Activated CD8-positive, alpha-beta memory T cell treated with anti-CD3 and anti-CD28 coated beads for 48 hours (primary cell): ENCODE measurements at places on chromosomes 12 and 14.

- no peak for DNase-seq
These were observed 2.6 kb downstream of the IL31 start for GRCh38 chr12:122171399-122171798.

DNA sequence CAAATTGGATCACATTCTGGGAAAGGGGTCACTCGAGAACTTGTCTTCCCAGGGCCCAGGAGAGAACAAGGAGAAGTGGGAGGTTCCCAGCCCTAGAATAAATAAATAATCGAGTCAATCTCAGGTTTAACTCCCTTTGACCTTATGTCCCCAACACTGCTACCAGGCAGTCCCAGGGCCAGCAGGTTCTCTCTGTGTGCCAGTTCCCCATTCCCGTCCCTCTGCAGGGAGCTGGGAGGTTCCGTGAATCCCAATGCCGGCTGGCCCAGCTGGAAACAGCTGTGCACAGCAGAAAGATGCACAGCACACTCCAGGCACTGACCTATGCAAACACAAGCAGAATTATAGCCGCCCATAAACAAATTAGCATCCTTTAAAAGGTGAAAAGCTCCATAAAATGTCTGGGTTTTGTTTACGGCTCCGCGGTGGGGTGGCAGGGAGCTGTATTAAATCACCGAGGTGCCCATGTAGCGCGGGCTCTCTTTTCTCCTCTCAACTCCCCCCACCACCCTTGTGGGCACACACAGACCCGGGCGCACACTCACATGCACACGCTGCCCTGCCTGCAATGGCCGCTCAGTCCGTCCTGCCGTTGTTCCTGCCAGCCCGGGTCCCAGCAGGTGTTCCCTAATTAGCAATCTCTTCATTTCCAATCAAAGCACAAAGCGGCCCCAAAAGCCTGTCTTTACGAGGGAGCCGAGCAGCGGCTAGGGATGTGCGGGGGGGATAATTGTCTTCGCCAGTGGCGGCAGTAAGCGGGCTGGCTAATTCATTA lies 46.6 kb upstream of the ESRRB start:
- no peak for DNase-seq

- DNase-seq = no peak
These were observed 94.5 kb upstream of the PARP11 start for GRCh38 chr12:3967556-3968160.

DNA sequence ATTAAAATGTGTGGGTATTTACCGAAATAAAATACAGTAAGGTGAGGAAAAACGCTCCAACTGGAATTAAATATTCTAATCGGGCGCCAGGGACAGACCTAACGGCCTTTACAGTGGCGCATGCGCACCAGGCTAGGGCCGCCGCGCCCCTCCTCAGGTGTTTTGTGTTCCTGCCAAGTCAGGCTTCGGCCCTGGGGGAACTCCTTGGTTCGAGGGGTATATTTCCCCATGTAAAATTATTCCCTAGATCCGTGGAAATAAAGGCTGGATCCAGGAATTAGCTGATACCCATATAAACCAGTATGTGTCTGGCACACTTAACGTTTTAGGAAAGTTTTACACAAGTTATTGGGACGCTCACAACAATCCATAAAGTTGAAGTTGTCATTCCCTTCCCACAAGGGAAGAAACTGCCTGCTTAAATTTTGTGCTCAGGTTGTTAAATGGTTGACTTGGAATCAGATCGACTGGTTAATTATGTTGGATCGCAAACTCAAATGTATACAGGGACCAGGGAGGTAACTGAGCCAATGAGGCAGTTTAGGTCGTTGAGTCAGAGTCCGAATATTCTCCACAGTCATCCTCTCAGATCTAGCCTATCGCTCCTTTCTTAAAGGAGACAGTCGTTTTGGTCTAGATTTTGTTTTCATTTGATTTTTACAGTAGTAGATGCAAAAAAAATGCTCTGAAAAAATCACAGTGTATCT lies 621 bp upstream of the ANAPC7 start:
- DNase-seq = peak; percentile 50

GRCh38 chr12:57604454-57604991 lies at the start of gene DTX3:
Gene DTX3, plus strand, starts transcription at chr12:57604824. Its CDS starts 1,694 bp downstream, at chr12:57606518.
- no peak for DNase-seq

DNA sequence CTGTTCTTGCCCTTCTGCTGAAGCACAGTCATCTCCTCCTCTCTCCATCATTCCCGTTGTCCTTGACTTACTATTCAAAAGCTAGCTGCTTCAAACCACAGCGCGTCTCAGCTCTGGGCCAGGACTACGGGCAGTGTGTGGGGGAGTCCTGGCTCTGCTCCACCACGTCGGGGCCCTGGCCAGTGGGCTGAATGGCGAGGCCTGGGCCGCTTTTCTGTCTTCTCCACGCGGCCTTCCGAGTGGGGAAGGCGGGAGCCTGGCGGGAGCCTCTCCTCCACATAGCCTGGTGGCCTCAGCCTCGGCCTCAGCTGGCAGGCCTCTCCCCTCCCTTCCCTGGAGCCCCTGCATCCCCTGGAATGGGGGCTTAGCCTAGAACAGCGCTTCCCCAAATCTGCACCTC lies 16.5 kb downstream of the ANKRD9 start:
- no peak for DNase-seq

GRCh38 chr14:90201344-90201743 lies 55.0 kb upstream of the PSMC1 start:
- no peak for DNase-seq

GRCh38 chr14:32047791-32048190 lies 29.3 kb upstream of the ARHGAP5 start:
- no peak for DNase-seq

GRCh38 chr12:49878021-49878420 lies 25.7 kb downstream of the FAIM2 start:
- DNase-seq = no peak

DNA sequence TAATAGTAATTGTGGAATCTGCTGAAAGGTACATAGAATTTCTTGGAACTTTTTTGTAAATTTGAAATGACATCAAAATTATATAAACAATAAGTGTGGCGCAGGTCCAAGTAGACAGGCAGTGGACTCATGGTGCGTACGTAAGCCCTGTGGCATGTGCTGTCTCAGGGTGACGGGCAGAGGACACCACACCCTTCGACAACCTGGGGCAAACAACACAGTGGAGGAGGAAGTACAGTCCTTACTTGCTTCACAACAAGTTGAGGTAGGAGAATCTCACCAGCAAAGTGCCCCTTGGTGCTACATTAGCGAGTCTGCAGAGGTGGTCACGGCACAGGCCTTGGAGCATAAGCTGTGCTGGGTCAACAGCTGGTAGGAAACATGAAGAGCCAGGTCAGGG lies 180.9 kb downstream of the AEBP2 start:
- DNase-seq = no peak

DNA sequence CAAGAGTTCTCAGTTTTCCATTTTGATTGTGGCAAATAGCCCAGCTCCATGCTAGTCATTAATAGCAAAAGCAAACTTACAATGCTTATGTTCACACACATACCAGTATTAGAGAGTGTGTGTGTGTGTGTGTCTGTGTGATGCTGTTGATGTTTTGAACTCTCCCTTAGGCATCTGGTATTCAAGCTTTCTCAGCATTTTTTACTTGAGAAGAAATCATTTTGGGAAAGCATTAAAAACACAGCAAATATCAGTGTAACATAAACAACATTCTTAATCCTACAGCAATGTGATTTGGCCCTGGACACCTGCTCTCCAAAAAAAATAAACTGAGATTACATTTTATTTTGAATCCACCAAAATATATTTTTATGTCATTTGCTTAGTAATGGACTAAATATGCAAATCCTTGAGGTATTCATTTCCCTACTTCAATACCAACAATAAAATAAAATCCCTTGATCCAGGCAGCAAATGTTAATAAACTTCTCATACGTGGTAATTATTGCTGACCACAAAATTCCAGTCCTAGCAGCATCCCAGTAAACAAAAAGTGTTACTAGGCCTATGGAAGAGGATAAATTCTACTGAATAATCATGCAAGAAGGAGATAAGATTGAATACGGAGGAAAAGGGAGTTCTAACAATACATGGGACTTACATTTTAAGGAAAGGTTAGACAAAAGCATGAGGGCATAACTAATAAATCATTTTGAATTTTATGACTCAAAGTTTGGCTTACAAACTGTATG lies 249.5 kb upstream of the CLEC14A start:
- DNase-seq = no peak

DNA sequence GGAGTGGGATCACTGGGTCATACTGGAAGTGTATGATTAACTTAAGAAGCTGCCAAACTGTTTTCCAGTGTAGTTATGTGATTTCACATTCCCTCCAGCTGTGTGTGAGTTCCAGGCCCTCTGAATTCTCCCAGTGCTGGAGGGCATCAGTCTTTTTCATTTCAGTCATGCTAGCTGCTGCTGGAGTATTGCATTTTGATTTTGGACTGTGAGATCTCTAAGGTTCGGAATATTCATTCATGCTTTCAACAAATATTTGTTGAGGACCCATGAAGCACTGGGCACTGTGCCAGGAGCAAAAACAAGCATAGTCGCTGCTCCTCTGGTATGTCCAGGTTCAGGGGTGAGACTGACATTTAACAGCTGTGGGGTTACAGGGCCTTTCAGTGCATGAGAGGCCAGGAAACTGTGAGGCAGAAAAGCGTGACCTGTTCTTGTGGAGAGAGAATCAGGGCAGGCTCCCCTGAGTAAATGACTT lies 133.2 kb downstream of the SCARB1 start:
- no peak for DNase-seq

- no peak for DNase-seq
These were observed 6.5 kb upstream of the PLXNC1 start for GRCh38 chr12:94141892-94142291.

- DNase-seq = no peak
These were observed 4.7 kb upstream of the CCER1 start for GRCh38 chr12:90959538-90960139.

DNA sequence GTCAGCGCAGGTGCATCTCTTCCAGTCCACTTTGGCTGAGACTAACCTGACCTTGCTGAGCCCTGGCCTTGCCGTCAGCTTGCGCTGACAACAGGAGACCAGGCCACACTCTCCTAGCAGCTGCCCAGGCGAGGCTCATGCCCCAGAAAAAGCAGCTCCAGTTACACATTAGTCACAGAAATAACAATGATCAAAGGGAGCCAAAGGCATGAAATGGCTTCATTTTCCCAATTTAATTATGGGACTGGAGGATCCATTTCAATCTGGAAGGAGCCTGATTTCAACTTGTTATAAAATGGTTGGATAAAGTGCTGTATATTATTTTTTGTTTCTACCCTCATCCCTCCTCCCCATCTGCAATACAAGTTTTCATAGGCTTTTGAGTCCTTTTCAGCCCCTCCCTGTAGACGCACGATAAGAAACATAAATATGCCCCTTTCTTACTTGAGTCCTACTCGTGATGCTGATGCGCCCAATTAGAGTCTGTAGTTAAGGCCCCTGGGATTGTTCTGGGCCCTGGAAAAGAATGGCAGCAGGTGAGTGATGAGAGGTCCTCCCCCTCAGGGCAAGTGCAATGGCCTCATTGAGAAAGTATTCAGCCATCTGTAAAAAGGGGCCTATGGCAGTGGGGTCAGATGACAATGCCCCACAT lies 376.0 kb downstream of the C12orf75 start:
- no peak for DNase-seq

DNA sequence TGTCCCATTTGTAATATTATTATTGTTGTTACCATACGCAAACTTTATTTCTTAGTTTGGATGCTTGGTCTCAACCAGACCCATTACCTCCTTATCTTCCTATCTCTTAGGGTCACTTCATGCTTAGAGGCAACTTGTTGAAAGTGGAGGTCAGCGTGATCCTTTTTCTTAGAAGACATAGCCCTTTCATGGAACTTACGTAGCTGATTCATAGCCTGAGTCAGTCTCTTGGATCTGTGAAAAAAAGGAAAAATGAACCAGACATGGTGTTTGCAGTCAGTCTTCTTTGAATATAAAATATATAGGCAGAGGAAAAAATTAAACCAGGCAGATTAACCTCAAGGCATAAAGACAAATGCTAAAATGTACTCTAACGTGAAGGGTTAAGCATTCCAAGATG lies 613.7 kb downstream of the DIO2 start:
- no peak for DNase-seq

DNA sequence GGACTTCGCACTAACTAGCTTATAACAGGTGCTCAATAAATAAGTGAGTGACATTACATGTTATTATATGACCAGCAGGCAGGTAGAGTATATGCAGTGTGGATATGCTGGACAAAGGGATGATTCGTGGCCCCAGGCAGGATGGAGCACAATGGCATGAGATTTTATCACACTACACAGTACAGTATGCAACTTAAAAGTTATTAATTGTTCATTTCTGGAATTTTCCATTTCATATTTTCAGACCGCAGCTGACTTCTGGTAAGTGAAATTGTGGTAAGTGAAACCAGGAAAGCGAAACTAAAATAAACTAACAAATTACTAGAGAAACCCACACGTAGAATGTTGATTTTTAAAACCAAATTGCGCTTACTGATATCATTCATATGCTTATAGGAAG lies 3.3 kb downstream of the PARP11 start:
- no peak for DNase-seq

DNA sequence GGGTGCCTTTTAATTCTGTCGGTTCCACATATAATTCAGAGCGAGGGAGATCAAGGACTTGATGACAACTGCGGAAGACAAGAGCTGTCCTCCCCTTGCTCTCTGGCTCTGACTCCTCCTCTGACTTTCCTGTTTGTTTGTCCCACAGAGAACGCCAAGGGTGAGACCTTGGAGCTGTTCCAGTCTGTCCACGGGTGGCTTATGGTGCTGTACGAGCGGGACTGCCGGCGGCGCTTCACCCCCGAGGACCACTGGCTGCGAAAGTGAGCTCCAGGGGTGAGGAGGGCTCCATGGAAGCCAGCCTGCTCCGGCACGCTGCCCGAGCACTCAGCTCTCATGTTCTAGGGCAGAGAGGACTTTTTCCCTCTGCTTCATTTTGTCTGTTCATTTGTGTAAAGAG lies 32.8 kb downstream of the UBE3B start:
- no peak for DNase-seq

DNA sequence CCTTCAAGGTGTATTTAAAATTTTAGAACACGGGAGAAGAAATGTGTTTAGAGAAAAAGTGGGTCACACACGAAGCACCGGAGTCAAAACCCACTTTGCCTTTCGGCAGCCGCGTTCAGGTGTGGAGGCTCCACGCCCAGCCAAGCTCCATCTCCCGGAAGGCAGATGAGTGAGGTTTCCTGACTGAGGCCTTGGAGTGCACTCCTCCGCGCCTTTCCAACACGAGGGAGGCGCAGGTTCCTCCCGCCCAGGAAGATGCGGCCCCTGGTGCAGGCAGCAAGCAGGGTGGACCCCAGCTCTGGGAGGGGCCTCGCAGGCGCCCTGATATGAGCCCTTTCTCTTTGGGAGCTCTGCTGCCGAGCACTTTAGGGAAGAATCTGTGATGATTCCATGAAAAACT lies 22.5 kb downstream of the MTA1 start:
- no peak for DNase-seq

GRCh38 chr12:98591209-98591608 lies 2.3 kb upstream of the SLC25A3 start:
- no peak for DNase-seq
